ENCODE measurements at places on chromosomes 13 and 19. TPM values are rescaled to one million over a fixed set of nuclear protein-coding genes. Genes with fewer than 3 reads are reported as not detected.

SELENOV gene
- not detected for total RNA-seq

NCR1 gene
- not detected for total RNA-seq

CACNG8 gene
- total RNA-seq = under 0.01 TPM

ZDHHC20 gene
- 97.3 TPM for total RNA-seq

PDE4C gene
- 0.44 TPM for total RNA-seq

TEX29 gene
- not detected for total RNA-seq

CEACAM4 gene
- not detected for total RNA-seq

S1PR4 gene
- under 0.01 TPM for total RNA-seq

FAM216B gene
- not detected for total RNA-seq

ZNF524 gene
- total RNA-seq = 9.9 TPM

HSPB6 gene
- 49.6 TPM for total RNA-seq

SLC7A9 gene
- not detected for total RNA-seq

IGFL3 gene
- total RNA-seq = not detected

OXGR1 gene
- total RNA-seq = not detected

ETHE1 gene
- 89.6 TPM for total RNA-seq

APOC1 gene
- total RNA-seq = 1.4 TPM

LIM2 gene
- total RNA-seq = not detected

PIAS4 gene
- total RNA-seq = 10.7 TPM

ZNF112 gene
- 7.6 TPM for total RNA-seq

C19orf67 gene
- not detected for total RNA-seq

LYPD5 gene
- not detected for total RNA-seq

CDX2 gene
- not detected for total RNA-seq

SWSAP1 gene
- total RNA-seq = 0.62 TPM

KIR2DL3 gene
- not detected for total RNA-seq

FSD1 gene
- 15.5 TPM for total RNA-seq

CYP2F1 gene
- not detected for total RNA-seq

DYRK1B gene
- total RNA-seq = 6.6 TPM

APOC4 gene
- total RNA-seq = not detected

CYP4F3 gene
- not detected for total RNA-seq

TGFBR3L gene
- 0.89 TPM for total RNA-seq

CGB8 gene
- not detected for total RNA-seq

LILRB2 gene
- total RNA-seq = not detected

LGALS14 gene
- not detected for total RNA-seq

FARP1 gene
- total RNA-seq = 34.0 TPM

TMEM272 gene
- not detected for total RNA-seq

IGFL2 gene
- total RNA-seq = not detected

KLK14 gene
- total RNA-seq = not detected

DNAJB1 gene
- 64.2 TPM for total RNA-seq

NOVA2 gene
- total RNA-seq = not detected

RYR1 gene
- 0.11 TPM for total RNA-seq

C13orf46 gene
- total RNA-seq = 0.25 TPM

GTF2F2 gene
- total RNA-seq = 26.7 TPM

ERF gene
- 22.9 TPM for total RNA-seq

NLRP9 gene
- not detected for total RNA-seq

ARRDC5 gene
- total RNA-seq = not detected

ONECUT3 gene
- total RNA-seq = not detected

PEAK3 gene
- not detected for total RNA-seq

PSG6 gene
- not detected for total RNA-seq

ZNF625 gene
- 11.2 TPM for total RNA-seq

ZNF737 gene
- 12.9 TPM for total RNA-seq

TNFSF13B gene
- 5.5 TPM for total RNA-seq

OVOL3 gene
- total RNA-seq = not detected

Measured in uterine smooth muscle cell (primary cell).